Activated CD4-positive, alpha-beta memory T cell treated with anti-CD3 and anti-CD28 coated beads for 36 hours (primary cell): ENCODE measurements at places on chromosomes 5 and 9. TPM values are rescaled to one million over a fixed set of nuclear protein-coding genes. Genes with fewer than 3 reads are reported as not detected.

DNA sequence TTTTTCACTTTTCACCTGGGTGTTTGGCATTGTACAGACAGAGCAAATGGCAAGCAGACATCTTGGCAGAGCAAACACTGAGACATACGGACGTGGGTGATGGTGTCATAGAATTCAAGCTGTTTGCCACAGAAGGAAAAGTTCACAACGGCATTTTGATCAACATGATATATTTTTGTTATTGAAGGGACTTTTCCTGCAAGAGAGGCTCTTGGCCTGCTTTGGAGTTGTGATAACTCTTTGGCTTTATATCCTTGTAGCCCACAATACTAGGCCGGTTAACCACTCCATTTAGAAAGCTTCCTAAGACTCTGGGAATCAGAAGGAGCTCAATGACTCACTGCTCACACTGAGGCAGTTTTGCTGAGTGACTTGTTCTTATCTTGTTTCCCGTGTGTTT is 1038.3 kb downstream of the TLE1 start:
- no peak overlapping the region for H3K4me3 ChIP-seq
- no peaks in the 10 kb centered on the region for H3K36me3 ChIP-seq
- no peaks in the 10 kb centered on the region for H3K4me1 ChIP-seq
- no peaks in the 10 kb centered on the region for H3K27me3 ChIP-seq

DNA sequence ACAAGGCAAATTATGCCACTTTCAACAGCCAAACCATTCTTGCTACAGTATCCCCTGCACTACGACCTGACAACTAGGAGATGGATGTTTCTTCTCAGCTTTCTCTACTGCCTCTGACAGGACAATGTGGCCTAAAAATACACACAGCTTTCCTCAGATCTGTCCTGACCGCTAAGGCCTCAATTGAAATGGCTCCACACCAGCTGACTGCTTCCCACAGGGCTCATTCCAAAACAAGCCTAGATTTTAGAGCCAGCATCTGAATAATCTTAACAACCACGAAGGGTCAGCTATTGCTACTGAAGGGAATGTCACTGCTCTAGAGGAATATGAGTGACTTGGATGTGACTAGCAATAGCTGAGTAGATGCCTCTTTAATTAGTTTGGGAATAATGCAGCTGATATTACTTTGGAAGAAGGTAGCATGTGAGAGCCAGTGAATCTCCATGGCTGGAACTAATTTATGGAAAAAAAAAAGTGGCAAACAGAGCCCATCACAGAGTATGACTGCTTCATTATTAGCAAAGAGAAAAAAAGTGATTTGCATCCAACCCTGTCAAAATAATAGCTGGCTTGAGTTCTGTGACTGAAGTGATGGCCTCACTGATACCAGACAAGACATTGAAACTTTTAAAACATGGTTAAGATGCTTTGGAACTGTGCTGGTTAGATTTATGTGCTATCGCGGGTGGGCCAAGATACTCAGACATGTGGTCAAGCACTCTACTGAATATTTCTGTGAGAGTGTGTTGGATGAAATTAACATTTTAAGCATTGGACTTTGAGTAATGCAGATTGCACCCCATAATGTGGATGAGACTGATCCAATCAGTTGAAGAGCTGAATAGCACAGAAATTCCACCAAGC is 450.2 kb downstream of the NR2F1-AS1 start:
- H3K4me1 ChIP-seq = no peaks in the 10 kb centered on the region
- no peak overlapping the region for H3K27ac ChIP-seq
- no peaks in the 10 kb centered on the region for H3K27me3 ChIP-seq
- no peaks in the 10 kb centered on the region for H3K36me3 ChIP-seq
- DNase-seq = no peak

- H3K4me3 ChIP-seq = no peak overlapping the region
- H3K4me1 ChIP-seq = peaks cover 4% of the 10 kb centered on the region
- DNase-seq = no peak
- H3K27me3 ChIP-seq = peaks cover 5% of the 10 kb centered on the region
- no peak overlapping the region for H3K27ac ChIP-seq
Observed at GRCh38 chr9:99666571-99666970, 155.1 kb upstream of the NR4A3 start.

- no peaks in the 10 kb centered on the region for H3K4me1 ChIP-seq
- H3K4me3 ChIP-seq = no peak overlapping the region
- no peak for DNase-seq
- no peaks in the 10 kb centered on the region for H3K27me3 ChIP-seq
Observed at GRCh38 chr5:95184924-95185323, 100.0 kb downstream of the MCTP1 start.

DNA sequence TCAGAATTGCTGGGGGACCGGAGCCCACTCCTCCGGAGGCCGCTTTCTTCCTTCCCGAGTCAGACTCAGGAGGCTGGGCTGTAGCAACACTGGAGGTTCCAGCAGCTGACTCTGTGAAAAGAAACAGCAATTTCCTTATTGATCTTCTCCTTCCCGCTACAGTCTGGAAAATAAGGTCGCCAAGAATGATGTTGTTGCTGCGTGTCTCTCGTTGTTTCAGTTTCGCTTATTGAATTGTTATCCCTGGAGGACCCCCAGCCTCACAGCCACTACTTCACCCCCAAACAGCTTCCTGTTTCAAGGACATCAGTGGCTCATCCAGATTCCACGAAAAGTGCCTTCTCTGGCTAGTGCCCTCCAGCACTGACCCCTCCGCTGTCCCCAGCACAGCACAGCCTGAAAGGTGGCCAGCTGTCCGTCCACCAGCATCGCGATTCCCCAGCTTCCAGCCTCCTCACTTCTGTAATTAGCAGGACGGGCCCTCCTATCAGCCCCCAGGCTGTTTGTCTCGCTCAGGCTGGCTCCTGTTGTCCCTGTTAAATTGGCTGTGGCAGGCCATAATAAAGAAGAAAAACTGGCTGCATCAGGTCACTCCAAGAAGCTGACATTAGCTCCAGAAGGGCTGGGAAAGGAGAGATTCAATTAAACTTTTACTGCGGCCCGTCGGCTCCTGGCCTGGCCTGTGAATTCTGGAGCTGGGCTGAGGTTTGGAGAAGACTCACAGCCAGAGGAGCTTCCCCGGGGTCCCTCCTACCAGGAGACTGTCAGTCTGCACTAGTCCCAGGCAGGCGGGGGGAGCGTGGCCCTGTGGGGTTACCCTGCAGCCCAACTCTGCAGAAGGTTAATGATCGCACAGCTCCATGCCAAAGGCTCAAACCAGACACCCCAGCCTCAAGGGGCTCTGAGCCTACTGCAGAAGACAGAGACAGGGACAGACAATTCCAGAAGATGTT is 40.5 kb downstream of the OLFM1 start:
- no peak overlapping the region for H3K27ac ChIP-seq
- H3K4me1 ChIP-seq = peaks cover 8% of the 10 kb centered on the region
- H3K27me3 ChIP-seq = peaks cover 10% of the 10 kb centered on the region
- no peak for DNase-seq
- no peaks in the 10 kb centered on the region for H3K36me3 ChIP-seq

- no peaks in the 10 kb centered on the region for H3K36me3 ChIP-seq
- no peak for DNase-seq
Observed at GRCh38 chr5:7837403-7837802, 13.5 kb downstream of the CFAP90 start.

DNA sequence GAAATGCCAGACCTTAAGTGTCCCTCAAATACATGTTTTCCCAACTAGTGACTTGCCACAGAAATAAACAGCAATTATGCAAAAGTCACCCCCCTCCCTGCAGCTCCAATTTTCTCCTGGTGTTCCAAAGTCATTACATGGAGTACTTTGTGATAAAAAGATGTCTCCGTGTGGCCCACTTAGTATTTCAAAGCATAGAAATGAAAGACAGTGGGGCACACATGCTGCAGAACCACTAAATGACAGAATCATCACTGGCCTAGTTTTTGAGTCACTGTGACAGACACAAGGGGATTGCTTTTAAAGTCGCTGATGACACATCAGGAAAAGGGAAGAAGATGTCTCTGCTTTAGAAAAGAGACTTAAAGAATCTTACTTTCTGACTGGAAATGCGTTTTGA is 323.4 kb downstream of the PSAT1 start:
- no peak for DNase-seq
- H3K36me3 ChIP-seq = no peaks in the 10 kb centered on the region
- no peaks in the 10 kb centered on the region for H3K27me3 ChIP-seq
- H3K4me3 ChIP-seq = no peak overlapping the region
- H3K27ac ChIP-seq = no peak overlapping the region

DNA sequence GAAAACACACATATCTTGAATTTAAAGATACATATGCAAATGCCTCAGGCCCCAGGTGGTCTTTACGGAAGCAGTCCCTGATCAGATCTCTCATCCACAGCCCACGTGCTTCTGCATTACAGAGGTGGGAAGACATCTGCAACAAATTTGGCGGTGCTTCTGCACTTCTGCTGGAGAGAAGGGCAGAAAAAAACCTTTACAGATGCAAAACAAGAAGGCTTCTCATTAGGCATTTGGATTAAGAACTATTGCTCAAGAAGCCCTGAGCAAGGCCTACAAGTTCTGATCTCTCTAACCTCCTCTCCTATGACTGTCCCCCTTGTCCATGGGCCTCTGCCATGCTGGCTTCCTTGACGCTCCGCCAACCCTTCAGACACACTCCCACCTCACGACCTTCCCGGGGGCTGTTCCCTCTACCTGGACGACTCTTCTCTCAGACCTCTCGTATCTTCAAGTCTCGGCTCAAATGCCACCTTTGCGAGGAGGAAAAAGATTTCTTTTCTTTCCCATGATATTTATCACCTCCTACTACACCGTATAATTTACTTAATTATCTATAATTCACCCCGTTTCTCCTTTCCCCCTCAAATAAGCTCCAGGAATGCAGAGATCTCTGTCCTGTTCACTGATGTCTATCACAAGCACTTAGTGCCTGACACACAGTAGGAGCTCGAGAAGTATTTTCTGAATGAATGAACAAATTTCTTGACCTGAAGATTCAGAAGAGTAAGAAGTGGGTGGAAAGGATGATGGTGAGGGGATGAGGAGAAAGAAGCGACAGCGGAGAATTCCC is 1.1 kb downstream of the MTMR12 start:
- H3K36me3 ChIP-seq = peaks cover 4% of the 10 kb centered on the region
- DNase-seq = no peak
- peaks cover 26% of the 10 kb centered on the region for H3K4me1 ChIP-seq
- peak overlapping the region; percentile 53 for H3K27ac ChIP-seq
- H3K4me3 ChIP-seq = peak overlapping the region; percentile 86

DNA sequence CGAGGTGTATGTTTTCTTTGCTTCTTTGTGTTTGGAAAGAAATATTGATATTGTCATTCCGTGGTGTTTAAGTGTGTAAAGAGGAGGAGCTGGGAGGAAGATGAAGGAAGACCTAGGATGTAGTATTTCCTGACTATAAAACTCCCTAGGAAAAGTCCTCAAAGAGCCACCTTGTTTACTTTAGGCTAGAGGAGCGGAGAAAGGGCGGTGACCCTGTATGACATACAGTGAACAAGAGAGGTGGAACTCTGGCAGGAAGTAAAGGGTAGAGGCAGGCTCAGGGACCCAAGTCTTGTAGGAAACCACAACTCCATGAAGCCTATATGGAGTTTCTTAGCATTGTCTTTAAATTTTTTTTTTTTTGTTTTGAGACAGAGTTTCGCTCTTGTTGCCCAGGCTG is 303.9 kb downstream of the DOCK8 start:
- no peaks in the 10 kb centered on the region for H3K27me3 ChIP-seq
- peaks cover 76% of the 10 kb centered on the region for H3K4me1 ChIP-seq
- DNase-seq = no peak
- peak overlapping the region; percentile 68 for H3K4me3 ChIP-seq
- peak overlapping the region; percentile 90 for H3K27ac ChIP-seq

- peak overlapping the region; percentile 83 for H3K27ac ChIP-seq
- no peak overlapping the region for H3K4me3 ChIP-seq
- H3K27me3 ChIP-seq = no peaks in the 10 kb centered on the region
- DNase-seq = peak; percentile 53
- H3K36me3 ChIP-seq = peaks cover 31% of the 10 kb centered on the region
Observed at GRCh38 chr5:141623186-141623585, 4.4 kb upstream of the DIAPH1 start.

DNA sequence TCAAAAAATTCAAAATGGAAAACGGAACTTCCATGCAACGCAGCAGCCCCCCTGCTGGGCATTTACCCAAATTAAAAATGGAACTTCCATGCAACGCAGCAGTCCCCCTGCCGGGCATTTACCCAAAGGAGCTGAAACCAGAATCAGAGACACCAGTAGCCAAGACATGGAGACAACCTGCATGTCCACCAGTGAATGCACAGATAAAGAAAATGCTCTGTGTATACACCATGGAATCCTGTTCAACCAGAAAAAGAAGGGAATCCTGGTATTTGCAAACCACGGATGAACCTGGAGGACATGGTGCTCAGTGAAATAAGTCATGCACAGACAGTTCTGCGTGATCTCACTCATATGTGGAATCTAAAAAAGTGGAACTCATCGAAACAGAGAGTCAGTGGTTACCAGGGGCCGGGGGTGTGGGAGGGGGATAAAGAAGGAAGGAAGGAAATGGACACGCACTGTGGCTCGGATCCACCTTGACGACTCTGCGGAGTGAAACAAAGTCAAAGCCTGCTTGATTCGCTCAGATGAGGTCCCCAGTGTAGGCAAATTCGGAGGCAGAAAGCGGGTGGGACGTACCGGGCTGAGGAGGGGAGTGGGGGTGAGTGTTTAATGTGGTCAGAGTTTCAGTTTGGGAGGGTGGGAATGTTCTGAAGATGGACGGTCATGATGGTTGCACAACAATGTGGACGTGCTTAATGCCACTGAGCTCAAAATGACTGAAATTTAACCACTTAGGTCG is 40.2 kb upstream of the EXOC3 start:
- H3K36me3 ChIP-seq = peaks cover 6% of the 10 kb centered on the region
- H3K27me3 ChIP-seq = peaks cover 40% of the 10 kb centered on the region
- H3K27ac ChIP-seq = no peak overlapping the region

- peak; percentile 79 for DNase-seq
- no peak overlapping the region for H3K4me3 ChIP-seq
Observed at GRCh38 chr9:113620377-113621161, 157.0 kb downstream of the RGS3 start.

DNA sequence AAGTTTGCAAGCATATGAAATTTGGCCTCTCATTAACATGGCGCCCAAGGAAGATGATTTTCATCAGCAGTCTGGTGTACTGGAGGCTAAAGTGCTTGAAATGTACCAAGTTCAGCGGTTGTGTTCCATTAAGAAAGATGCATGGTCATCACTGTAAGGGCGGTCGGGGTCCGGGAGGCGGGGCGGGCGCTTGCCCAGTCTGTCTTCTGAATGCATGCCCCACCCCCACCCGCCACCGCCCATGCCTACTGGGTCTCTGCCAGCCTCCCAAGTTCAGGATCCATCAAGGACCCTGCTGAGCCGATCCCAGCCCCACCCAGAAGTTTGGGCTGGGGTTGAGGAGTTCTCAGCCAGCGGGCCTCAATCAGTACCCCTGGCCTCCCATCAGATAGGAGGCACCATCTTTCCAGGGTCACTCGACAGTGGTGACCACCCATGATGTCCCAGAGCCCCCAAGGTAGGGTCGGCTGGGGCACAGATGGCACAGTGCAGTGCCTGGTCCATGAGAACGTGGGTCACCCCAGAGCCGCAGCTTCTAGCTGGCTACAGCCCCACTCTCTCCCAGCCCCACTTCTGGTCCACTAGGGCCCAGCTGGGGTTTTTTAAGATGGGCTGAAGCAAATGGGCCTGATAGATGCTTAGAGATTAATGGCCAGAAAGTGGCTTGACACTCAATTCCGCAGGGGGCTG is 24.4 kb upstream of the PRDM12 start:
- no peaks in the 10 kb centered on the region for H3K27me3 ChIP-seq
- H3K27ac ChIP-seq = no peak overlapping the region
- no peak overlapping the region for H3K4me3 ChIP-seq
- peaks cover 12% of the 10 kb centered on the region for H3K36me3 ChIP-seq
- no peak for DNase-seq
- no peaks in the 10 kb centered on the region for H3K4me1 ChIP-seq

PAPPA gene
- not detected for total RNA-seq

PROB1 gene
- 3.8 TPM for total RNA-seq

CD180 gene
- 0.07 TPM for total RNA-seq

OBP2A gene
- total RNA-seq = not detected

LHX3 gene
- total RNA-seq = not detected

SLC23A1 gene
- total RNA-seq = 1.4 TPM

PTGR1 gene
- 4.7 TPM for total RNA-seq

SLC25A2 gene
- total RNA-seq = 0.31 TPM

EDIL3 gene
- total RNA-seq = not detected

NUTM2F gene
- total RNA-seq = not detected
